AG04450 (cell line): ENCODE measurements at places on chromosomes 6 and 20. TPM values are rescaled to one million over a fixed set of nuclear protein-coding genes. Genes with fewer than 3 reads are reported as not detected.

GRCh38 chr6:35082733-35083403, 58.3 kb downstream of the TCP11 start:
- no peak for DNase-seq

- DNase-seq, result no peak
These were observed 152.0 kb downstream of the TSHZ2 start for GRCh38 chr20:53124075-53124551.

DNA sequence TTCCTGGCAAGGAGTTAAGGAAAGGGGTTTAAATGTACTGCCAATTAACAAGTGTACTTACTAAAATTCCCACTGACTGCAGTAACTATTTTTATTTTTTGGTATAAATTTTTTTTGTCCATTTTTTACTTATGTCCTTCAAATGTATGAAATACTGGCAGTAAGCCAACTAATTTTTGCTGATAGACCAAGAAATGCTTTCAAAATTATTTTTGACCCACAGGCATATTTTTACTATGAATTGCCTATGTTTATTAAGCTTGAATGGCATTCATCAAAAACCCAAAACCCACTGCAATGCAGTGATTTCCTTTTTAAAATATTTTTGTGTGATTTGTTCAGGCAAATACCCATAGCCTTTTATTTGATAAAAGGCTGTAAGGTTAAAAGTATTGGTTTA, 560.1 kb downstream of the UTRN start:
- no peak for DNase-seq

GRCh38 chr6:37319156-37319555, 34.6 kb upstream of the RNF8 start:
- DNase-seq, result no peak

DNA sequence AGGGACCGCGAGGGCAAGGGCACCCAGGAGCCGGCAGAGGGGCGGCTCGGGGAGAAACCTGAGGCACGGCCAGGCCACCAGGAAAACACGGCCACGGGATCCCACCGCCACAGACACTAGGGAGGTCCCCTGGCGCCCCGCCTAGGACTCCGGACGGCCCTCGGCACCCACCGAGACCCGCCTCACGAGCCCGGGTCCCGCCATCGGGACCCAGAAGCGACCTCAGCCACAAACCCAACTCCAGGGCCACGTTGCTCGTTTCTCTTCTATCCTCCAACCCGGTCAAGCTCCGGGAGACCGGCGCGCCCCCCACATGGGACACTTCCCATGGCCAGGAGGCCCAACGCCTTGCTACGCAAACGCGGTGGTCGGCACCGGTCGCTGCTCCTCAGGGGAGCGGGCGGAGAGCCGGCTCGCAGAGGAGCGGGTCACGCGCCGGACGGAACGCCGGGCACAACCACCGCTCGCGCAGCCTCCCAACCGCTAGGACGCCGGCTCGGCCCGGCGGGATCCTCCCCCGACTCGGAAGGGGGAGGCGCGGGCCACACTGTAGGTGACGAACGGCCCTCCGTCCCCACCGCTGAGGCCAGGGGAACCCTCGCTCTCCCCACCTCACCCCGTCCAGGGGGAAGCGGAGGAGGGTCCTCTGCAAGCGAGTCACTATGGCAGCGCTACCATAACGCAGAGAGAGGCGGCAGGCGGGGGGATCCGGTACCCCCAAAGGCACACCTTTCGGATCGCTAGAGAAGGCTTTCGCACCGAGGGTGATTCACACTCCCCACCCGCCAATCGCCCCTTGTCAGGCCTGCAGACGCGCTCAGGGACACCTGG, 1514.1 kb upstream of the DEFB115 start:
- DNase-seq, result no peak

GRCh38 chr6:32519910-32520258, 10.2 kb downstream of the HLA-DRB5 start:
- DNase-seq, result no peak

DNA sequence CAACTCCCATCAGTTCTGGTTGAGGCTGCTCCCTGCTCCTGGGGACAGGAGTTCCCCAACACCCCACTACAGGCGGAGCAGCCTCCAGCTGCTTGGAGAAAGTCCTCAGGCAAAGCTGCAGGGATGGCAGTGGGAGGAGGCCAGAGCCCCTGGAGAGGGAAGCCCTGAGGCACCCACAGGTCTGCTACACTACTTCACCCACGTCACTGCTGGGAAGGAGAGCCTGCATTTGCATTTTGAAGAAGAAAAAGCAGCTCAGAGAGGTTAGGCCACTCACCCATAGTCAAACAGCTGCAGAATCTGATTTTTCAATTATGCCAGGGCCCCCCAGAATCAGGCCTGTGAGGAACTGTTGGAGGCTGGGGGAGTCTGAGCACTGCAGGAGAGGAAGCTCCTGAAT, 17.2 kb downstream of the BFSP1 start:
- no peak for DNase-seq

DNA sequence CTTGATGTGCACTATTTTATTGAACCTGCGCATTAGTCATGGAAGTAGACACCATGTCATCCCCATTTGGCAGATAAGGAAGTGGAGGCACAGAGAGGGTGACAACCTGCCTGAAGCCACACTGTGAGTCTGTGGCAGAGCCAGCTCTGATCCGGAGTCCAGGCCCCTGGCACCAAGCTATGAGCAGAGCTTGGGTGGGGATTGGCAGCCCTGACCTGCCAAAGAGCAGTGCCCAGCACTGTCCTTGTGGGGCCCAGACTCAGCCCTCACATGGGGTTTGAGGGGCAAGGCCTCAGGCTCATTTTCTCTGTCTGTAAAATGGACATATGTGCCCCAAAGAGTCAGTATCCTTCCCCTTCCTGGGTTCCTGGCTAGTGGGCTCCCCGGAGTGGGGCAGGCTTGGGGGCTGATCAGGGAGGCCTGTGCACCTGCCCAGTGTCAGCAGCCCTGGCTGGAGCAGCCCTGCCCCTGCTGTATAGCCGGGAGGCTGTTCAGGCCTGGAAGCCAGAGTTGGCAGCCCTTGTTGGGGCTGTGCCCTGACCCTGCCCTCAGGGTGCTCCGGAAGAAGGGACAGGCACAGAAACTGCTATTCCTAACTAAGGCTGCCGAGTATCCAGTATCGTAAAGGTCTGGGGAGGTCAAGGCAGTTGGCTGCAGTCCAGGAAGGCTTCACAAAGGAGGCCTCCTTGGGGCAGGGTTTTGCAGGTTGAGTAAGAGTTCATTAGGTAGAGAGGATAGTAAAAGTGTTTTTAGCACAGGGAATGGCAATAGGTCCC, 38.7 kb downstream of the TGM2 start:
- DNase-seq, result no peak

- DNase-seq, result peak; percentile 78
These were observed 6.9 kb upstream of the RRBP1 start for GRCh38 chr20:17688965-17689364.

Gene SRMS
- not detected in 2 replicates for polyA plus RNA-seq

Gene MRS2
- 15.1 and 19.9 TPM in 2 replicates for polyA plus RNA-seq

Gene OPRL1
- 0.86 and 1.1 TPM in 2 replicates for polyA plus RNA-seq

Gene CCN2
- 768 and 955 TPM in 2 replicates for polyA plus RNA-seq

Gene FKBP1C
- polyA plus RNA-seq, result 4.6 and 7.8 TPM in 2 replicates
